ENCODE measurements at places on chromosomes 13 and 19. TPM values are rescaled to one million over a fixed set of nuclear protein-coding genes. Genes with fewer than 3 reads are reported as not detected.

Gene CYP2B6
- total RNA-seq, result not detected

Gene TNNT1
- total RNA-seq, result 0.47 TPM

Gene PROZ
- not detected for total RNA-seq

Gene TDRD12
- 0.23 TPM for total RNA-seq

Gene GJA3
- total RNA-seq, result 0.26 TPM

Gene CEACAM6
- not detected for total RNA-seq

- DNase-seq, result no peak
These were observed 48.2 kb upstream of the SLITRK5 start for GRCh38 chr13:87622971-87623370.

GRCh38 chr13:25469169-25469525, 97.4 kb downstream of the ATP8A2 start:
- no peak for DNase-seq

GRCh38 chr19:44658069-44658733, 13.1 kb upstream of the CEACAM19 start:
- no peak for DNase-seq

GRCh38 chr13:93577105-93577504, 350.5 kb downstream of the GPC6 start:
- DNase-seq, result no peak

- no peak for DNase-seq
These were observed 17.8 kb upstream of the UPF3A start for GRCh38 chr13:114263578-114263977.
